ENCODE measurements at places on chromosomes 6 and 20.

DNA sequence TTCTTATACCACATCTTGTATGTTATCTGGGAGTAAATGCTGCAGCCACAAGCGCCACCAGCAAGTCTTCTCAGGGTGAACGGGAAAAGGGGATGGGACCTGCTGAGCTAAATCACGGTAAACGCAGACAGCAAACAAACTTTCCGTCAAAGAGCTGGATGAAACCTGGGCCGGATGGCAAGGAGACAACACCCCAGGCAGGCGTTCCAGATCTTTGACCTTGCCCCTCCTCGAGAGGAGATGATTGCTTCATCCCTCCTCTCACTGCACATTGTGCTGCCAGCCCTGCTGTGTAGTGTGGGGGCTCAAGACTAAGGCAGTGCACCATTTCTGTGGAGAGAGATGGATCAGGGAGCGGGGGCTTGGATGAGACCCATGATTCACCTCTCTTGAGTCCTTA is 9.8 kb downstream of the RAET1E start:
- no peak for DNase-seq

DNA sequence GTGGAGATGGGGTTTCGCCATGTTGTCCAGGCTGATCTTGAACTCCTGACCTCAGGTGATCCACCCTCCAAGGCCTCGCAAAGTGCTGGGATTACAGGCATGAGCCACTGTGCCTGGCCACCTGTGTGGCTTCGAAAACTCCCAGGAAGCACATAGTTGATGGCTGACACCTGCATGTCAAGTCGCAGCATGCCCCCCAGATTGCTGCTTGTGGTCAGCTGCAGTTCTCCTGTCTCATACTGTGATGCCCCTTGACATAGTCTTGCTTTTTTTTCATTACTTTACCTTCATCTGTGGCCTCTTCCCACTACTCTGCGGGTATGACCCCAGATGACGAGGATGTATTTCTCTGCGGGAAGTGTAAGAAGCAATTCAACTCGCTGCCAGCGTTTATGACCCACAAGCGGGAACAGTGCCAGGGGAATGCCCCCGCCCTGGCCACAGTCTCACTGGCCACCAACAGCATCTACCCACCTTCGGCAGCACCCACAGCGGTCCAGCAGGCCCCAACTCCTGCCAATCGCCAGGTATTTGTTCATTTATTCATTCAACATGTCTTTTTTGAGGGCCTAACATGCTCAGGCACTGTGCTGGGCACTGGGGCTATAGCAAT is 13.1 kb downstream of the ZNF341 start:
- DNase-seq: no peak

DNA sequence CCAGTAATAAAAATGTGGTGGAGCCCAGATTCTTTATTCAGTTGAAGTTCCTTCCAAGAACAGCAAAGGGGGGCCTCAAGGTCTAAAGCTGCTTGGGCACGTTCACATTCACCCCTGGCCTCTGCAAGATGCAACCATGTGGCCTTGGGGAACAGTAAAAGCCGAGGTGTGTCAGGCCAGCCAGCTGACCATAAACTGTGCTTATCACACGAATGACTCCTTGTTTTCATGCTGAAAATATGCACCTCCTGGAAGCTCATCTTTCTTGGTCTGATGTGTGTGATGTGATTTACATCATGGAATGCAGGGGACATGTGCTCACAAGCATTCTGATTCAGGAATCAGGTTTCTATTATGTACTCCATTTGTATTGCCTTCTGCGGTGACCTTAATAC is 211.6 kb upstream of the MARCKS start:
- DNase-seq: no peak

DNA sequence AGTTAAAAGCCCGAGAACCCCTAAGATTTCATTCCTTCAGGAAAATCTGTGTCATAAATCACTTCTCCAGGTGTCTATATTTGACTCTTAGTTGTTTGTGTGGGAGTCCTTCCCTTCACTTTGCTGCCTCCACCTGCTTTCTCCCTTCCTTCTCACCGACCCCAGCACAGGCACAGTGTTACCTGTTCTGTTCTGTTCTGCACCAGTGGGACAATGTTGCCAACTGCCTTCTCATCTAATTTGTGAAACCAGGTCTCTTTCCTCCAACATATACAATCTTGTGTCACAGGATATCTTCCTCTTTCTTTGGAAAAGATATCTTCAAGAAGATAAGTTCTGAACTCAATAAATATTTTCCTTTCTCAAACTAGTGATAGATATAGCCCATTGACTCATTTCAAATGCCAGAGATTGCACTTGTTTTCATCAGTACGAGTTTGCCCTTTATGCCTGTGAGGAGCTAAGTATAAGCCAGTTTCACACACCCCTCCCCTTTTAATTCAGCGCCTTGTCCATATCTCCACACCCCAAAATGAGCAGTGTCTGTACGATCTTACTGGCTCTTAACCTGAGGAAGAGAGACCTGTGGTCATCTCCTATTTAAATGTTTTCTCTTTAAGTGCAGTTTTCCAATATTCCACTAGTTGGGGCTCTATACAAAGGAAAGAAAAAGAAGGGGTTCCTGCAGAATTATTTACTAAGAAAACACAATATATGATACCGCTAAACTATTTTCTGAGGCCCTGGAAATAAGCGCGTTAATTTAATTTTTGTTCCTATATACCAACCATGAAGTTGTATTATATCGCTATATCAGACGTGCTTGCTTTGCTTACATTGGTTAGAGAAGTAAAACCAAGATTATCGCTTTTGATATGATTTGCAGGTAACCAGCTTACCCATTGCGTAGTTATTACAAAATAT is 81.6 kb upstream of the PREP start:
- no peak for DNase-seq

GRCh38 chr6:164436976-164437375 is 872.4 kb downstream of the C6orf118 start:
- DNase-seq: no peak

DNA sequence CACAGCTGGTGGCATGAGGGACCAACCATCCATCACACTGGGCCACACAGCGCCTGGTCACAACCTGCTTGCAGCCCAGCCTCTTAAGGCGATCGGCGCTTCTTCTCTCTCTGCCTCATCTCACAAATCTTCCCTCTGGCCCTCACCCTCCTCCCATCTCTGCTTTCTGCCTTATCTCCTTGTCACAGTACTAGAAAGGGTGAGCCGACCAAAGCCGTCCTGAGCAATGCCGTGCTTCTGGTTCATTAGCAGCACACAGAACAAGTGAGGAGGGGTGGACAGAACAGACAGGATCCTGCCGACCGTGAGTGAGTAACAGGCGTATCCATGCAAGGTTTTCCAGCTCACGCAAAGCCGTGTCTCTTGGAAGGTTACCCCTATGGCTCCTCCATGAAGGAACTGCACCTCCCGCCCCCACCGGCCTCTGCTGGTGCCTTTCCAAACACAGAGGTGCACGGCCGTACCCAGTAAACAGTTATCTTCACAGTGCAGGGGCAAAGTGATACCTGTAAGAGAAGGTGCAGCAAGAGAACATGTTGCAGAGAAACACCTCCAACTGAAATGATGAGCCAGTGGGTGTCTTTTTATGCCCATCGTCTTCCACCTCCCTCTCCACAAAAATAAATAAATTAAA is 331.7 kb downstream of the FARS2 start:
- DNase-seq: no peak

DNA sequence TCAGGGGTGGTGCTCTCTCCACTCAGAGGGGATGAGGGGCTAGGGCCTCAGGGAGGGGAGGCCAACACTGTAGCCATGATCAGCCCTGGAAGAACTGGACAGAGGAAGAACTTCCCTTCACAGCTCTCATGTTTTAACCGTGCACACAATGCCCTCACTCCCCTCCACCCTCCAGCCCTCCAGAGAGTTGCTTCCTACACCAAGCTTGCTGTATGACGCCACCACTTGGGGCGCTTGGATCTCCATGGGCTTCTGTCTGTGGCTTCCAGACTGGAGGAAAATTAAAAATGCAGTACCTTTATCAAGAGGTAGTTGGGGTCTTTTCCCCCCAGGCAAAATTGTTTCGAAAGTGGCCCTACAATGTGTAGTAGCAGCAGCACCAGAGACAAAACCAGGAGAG is 48.4 kb downstream of the ARHGAP40 start:
- no peak for DNase-seq

- no peak for DNase-seq
These were observed 32.7 kb downstream of the CD109 start for GRCh38 chr6:73728548-73729205.

DNA sequence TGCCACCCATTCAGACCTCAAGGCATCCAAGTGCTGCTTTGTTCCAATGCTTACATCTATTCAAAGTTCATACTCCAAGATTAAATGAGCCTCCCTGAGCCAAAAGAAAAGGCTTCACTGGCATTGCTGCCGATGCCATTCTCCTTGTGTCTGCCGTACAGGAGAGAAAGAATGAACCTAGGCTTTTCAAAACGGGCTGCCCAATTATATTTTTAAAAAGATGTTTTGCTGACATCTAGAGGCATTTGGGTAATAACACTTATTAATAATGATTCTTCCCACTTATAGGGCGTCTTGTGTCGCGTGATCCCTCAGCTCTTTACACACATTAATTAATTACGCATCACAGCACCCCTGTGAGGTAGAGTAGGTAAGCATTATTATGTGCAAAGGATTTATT is 545.6 kb downstream of the PKHD1 start:
- no peak for DNase-seq

DNA sequence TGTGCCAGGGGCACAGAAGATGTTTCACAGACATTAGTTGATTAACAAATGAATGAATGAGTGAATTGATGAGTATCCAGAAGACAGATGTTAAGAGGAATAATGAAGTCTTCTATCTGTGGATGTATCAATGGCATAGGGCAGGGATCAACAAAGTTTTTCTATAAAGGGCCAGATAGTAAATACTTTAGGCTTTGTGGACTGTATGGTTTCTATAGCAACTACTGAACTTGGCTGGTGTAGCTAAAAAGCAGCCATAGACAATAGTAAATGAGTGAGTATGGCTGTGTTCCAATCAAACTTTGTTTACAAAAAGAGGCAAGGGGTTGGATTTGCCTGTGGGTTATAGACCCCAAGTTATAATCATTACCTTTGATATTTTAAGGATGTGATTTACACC is 144.0 kb downstream of the PRL start:
- DNase-seq: no peak

DNA sequence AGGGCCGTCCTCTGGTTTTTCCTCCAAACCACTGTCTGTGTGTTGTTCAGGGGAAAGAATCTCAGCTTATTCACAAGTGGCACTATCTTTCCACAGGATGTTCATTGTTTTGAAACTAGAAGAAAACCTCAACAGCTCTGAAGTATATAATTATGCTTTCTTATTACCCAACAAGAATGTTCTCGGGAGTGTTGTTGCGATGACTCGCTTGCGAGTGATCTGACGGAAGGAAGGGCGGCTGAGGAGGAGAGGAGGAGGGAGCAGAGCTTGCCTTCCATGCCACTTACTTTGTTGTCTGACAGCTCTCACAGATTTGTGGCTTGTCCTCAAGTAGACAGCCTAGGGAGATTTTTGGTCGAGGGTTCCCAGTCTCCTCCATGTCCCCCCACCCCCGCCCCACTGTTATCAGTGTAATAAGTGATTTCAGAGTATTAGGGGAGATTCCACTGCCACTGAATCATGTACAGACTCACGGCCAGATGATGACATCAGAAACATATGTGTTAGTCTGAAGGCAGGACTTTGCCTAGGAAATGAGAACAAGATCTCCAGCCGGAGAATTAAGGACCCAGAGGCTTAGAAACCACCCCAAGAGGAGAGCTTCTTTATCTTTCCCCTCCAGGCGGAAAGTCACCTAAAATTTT is 80.7 kb upstream of the CCN6 start:
- peak; percentile 40 for DNase-seq

- no peak for DNase-seq
These were observed 79.2 kb upstream of the RIPOR2 start for GRCh38 chr6:25014791-25015560.

- DNase-seq: no peak
These were observed 27.5 kb downstream of the DAAM2 start for GRCh38 chr6:39819676-39820075.

GRCh38 chr6:125114248-125114858 is 39.2 kb upstream of the TPD52L1 start:
- peak; percentile 3 for DNase-seq

DNA sequence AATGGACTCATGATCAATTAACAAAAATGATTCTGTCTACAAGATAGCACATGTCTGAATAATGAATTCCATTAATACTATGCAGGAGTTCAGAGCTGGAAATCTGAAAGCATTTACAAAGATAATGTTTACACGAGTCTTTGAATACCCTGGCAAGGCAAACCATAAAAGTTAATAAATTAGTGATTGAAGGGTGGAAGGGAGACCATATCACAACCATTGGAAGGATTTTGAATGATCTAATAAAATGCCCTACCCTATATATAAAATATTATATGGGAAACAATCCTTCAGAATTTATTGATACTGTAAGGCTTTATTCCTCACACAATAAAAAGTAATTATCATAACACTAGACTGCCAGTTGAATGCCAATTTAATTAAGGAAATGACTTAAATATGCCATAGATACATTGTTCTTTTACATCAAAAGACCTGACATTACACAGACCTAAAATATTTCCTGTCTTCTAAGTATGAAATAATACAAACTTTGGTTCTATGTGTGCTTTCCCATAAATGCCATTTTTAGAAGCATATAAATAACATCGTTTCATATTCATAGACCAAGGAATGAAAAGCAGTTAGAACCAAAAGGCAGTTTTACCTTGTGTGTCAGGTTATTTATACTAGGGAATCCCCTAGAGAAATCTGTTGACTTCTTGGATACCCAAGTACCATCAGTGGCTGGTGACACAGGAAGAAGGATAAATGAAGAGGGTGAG is 249.2 kb upstream of the MARCKS start:
- no peak for DNase-seq

DNA sequence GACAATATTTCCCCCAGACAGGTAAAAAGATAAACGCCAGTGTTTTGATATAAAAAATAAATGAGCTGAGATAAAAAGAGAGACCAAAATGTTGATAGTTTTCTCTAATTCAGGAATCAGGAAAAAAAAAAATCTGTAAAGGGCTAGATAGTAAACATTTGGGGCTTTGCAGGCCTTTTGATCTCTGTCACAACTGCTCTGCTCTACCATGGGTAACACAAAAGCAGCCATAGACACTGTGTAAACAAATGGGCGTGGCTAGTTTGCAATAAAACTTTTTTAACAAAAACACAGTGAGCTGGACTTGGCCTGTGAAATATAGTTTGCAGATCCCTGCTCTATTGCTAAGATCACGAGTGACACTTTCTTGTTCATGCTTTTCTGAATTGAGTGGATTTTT is 219.1 kb upstream of the STXBP5 start:
- DNase-seq: no peak
